Progenitor cell of endocrine pancreas (in vitro differentiated cells): ENCODE measurements at places on chromosomes 1 and 21. TPM values are rescaled to one million over a fixed set of nuclear protein-coding genes. Genes with fewer than 3 reads are reported as not detected.

- peak overlapping the region; percentile 76 for H3K4me3 ChIP-seq
- no peak for DNase-seq
- peaks cover 3% of the 10 kb centered on the region for H3K4me1 ChIP-seq
- H3K36me3 ChIP-seq, result no peaks in the 10 kb centered on the region
- H3K27ac ChIP-seq, result peak overlapping the region; percentile 37
Measured at GRCh38 chr1:234213658-234214128, 159.6 kb upstream of the COA6 start.

Gene AGBL4
- total RNA-seq, result 2.5 and 3.1 TPM in 2 replicates

DNA sequence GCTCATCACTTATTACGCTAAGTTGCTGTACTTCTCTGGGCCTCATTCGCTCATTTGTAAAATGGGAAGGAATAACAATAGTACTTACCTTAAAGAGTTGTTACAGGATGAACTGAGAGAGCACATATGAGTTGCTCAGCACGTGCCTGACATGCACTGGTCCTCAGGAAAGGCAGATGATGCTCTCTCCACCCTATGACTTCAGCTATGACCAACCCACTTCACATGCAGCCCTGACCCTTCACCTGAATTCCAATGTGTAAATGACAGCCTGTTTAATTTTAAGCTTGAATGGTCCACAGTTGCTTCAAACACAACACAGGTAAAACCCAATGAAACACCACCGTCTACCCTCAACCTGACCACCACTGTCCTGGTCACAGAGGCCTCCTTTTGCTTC lies 32.9 kb downstream of the GADD45A start:
- peaks cover 18% of the 10 kb centered on the region for H3K4me1 ChIP-seq
- H3K4me3 ChIP-seq, result no peak overlapping the region

GRCh38 chr1:31708324-31708723 lies 4.5 kb upstream of the COL16A1 start:
- H3K4me1 ChIP-seq, result peaks cover 18% of the 10 kb centered on the region
- H3K36me3 ChIP-seq, result no peaks in the 10 kb centered on the region
- H3K27ac ChIP-seq, result no peak overlapping the region
- H3K4me3 ChIP-seq, result no peak overlapping the region
- no peak for DNase-seq

DNA sequence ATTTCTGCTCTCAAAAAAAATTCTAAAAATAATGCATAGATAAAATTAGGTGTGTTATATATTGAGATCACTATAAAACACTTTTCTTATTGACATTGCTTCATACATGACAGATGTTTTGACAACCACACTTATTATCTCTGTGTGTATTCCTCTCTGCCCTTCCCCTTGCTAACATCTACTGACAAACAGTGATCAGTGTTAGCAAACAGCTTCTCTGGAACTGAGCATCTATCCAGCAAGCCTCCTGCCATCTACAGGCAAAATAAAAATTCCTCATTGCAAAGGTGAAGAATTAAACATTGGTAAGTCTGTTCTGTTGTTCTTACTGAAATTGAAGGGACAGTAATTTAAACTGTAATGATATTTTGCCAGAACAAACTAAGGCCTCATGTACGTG lies 2153.9 kb downstream of the NCAM2 start:
- no peaks in the 10 kb centered on the region for H3K27me3 ChIP-seq
- H3K4me1 ChIP-seq, result no peaks in the 10 kb centered on the region
- no peaks in the 10 kb centered on the region for H3K36me3 ChIP-seq
- DNase-seq, result no peak

Gene RUNX1
- total RNA-seq, result 7.1 and 7.3 TPM in 2 replicates

DNA sequence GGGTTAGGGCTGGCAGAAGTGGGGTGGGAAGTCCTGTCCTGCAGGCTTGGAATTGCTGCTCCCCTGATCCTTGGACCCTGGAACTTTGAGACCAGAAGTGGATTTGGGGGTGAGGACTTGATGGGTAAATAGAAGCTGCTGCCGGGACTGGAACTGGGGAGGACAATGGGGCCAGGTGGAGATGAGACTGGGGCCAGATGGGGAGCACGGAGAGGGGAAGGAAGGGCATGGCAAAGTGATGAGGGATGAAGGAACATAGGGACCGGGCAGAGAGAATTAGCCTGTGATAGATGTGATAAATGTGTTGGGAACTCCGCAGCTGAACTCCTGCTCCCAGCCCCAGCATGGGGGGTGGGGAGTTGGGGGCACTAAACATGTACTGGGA lies 637 bp downstream of the NHLH1 start:
- no peak overlapping the region for H3K27ac ChIP-seq
- peaks cover 3% of the 10 kb centered on the region for H3K4me1 ChIP-seq
- no peaks in the 10 kb centered on the region for H3K27me3 ChIP-seq

Gene C2CD2
- total RNA-seq, result 24.8 and 26.3 TPM in 2 replicates

Gene FMOD
- 2.5 and 3.1 TPM in 2 replicates for total RNA-seq

DNA sequence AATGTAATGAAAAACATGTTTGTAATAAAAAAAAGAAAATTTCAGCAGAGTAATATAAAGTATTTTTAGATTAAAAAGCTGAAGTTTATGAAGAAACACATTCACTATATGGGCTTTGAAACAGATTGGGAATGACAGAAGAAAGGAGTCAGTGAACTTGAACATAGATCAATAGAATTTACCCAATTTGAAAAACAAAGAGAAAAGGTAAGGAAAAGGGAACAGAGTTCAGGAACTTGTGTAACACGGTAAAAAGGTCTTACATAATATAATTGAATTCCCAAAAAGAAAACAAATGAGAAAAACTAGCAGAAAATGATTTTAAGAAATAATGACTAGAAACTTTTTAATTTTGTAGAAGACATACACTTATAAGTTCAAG lies 206.8 kb downstream of the KCNT2 start:
- no peaks in the 10 kb centered on the region for H3K36me3 ChIP-seq
- no peak for DNase-seq
- no peak overlapping the region for H3K27ac ChIP-seq
- peaks cover 12% of the 10 kb centered on the region for H3K4me1 ChIP-seq
- H3K27me3 ChIP-seq, result no peaks in the 10 kb centered on the region
- no peak overlapping the region for H3K4me3 ChIP-seq

DNA sequence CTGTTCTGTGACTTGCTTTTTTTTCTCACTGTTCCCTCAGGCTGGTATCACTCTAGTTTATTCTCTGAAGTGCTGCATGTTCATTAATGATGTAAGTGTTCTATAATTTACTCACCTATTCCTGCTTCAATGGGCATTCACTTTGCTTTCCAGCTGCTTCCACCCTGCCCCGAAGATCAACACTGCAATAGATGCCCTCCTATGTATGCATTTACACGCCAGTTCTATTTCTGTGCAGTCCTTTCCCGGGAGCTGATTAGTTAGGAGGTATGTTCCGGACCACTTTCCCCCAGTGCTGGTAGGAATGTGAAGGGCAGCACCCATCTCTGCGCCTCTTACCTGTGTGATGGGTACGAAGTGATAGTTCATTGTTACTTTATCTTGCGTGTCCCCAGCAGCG lies 103.4 kb downstream of the DHRS3 start:
- DNase-seq, result no peak
- H3K4me1 ChIP-seq, result peaks cover 4% of the 10 kb centered on the region
- H3K36me3 ChIP-seq, result peaks cover 3% of the 10 kb centered on the region
- no peak overlapping the region for H3K4me3 ChIP-seq
- H3K27me3 ChIP-seq, result peaks cover 3% of the 10 kb centered on the region

GRCh38 chr1:22846458-22846857 lies 126.2 kb downstream of the LACTBL1 start:
- H3K4me1 ChIP-seq, result peaks cover 40% of the 10 kb centered on the region
- no peak overlapping the region for H3K4me3 ChIP-seq
- no peak overlapping the region for H3K27ac ChIP-seq
- DNase-seq, result no peak

- no peak overlapping the region for H3K4me3 ChIP-seq
- peaks cover 1% of the 10 kb centered on the region for H3K4me1 ChIP-seq
- H3K36me3 ChIP-seq, result no peaks in the 10 kb centered on the region
Measured at GRCh38 chr1:55986003-55986402, 593.4 kb downstream of the PLPP3 start.

Gene MYCBP
- total RNA-seq, result 25.6 and 28.3 TPM in 2 replicates

DNA sequence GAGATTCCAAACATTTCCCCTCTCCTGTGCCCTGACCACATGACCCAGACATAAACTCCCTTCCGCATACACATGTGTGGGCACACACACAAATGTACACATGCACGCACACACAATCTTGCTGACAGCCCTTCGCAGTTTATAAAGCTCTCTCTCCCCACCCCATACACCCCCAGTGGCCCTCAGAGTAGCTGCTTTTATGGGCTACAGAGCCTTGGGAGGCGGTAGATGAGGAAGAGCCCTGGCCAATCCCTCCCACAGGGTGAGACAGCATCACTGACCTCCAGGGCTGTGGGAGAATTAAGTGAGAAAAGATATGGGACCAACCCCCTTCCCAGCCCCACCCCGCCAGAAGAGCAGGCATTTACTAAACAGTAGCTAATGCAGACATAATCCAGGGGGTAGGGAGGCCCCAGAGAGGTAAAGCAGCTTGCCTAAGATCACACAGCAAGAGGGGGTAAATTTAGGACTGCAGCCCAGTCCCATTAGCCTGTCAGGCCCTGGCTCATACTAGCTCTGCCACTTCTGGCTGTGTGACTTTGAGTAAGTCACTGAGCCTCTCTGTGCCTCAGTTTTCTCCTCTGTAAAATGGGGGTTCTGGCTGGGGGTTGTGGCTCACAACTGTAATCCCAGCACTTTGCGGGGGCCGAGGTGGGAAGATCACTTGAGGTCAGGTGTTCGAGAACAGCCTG lies 5.1 kb downstream of the SDC3 start:
- H3K4me1 ChIP-seq, result peaks cover 10% of the 10 kb centered on the region
- peak overlapping the region; percentile 57 for H3K27ac ChIP-seq
- H3K27me3 ChIP-seq, result peaks cover 9% of the 10 kb centered on the region
- no peak for DNase-seq
- H3K4me3 ChIP-seq, result no peak overlapping the region

DNA sequence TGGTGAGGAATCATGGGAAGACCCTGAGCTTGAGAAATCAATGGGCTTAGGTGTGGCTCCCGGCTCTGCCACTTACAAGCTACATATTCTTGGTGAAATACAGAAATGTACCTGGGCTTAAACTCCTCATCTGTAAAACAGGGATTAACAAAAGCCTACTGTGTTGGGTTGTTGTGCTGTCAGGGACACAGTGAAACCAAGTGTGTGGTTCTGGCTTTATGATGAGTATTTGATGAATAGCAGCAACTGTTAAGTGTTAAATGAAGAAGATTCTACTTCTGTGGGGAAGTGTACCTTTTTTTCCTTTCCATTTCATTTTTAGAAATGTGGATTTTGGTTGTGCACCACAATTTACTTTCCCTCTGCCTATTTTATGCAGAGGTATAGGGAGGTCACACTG lies 41.1 kb upstream of the DUSP10 start:
- DNase-seq, result no peak
- no peak overlapping the region for H3K4me3 ChIP-seq
- H3K4me1 ChIP-seq, result peaks cover 5% of the 10 kb centered on the region

Gene ANXA9
- 3.5 TPM in 2 replicates for total RNA-seq

GRCh38 chr1:179205284-179205683 lies 24.2 kb downstream of the ABL2 start:
- DNase-seq, result no peak
- H3K36me3 ChIP-seq, result no peaks in the 10 kb centered on the region
- H3K4me3 ChIP-seq, result no peak overlapping the region
- H3K27ac ChIP-seq, result no peak overlapping the region
- no peaks in the 10 kb centered on the region for H3K27me3 ChIP-seq

Gene AMY1C
- not detected in 2 replicates for total RNA-seq

DNA sequence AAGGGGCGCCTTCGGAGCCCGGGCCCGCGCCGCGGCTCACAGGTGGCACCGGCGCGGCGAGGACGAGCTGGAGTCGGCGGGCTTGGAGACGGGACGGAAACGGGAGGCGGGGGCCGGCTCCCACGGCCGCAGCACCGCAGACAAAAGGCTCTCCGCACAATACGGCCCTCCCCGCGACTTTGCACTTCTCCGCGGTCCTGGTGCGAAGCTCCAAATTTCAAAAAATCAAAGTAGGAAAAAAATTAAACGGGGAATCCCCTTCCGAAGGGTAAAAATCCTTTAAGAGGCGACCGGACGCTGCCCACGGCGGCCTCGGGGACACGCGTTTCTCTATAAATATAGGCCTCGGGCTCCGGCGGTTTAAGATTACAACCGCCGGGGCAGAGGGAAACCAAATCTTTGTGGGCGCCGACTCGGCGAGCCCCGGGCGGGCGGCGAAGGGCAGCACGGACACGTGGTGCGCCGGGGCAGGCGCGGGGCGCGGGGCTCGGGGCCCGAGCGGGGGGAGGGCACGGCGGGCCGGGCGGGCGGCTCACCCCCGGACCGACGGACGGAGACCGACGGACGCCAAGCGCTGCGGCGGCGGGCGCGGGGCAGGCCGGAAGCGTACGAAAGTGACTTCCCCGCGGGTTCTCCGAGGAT lies 453 bp downstream of the PABPC4 start:
- DNase-seq, result no peak
- peaks cover 33% of the 10 kb centered on the region for H3K4me1 ChIP-seq
- no peaks in the 10 kb centered on the region for H3K27me3 ChIP-seq
- H3K36me3 ChIP-seq, result peaks cover 20% of the 10 kb centered on the region
- H3K27ac ChIP-seq, result peak overlapping the region; percentile 93
